ENCODE measurements at places on chromosomes 13 and 19.
A peak's percentile ranks its signal among the peaks of the same experiment; 100 is the strongest.

- DNase-seq: peak; percentile 0
Observed at GRCh38 chr19:1690699-1691307, 38.4 kb upstream of the TCF3 start.

GRCh38 chr19:10667867-10668266 is 13.7 kb downstream of the ILF3 start:
- no peak for DNase-seq

- DNase-seq: no peak
Observed at GRCh38 chr19:10317045-10317856, 1.4 kb upstream of the FDX2 start.

DNA sequence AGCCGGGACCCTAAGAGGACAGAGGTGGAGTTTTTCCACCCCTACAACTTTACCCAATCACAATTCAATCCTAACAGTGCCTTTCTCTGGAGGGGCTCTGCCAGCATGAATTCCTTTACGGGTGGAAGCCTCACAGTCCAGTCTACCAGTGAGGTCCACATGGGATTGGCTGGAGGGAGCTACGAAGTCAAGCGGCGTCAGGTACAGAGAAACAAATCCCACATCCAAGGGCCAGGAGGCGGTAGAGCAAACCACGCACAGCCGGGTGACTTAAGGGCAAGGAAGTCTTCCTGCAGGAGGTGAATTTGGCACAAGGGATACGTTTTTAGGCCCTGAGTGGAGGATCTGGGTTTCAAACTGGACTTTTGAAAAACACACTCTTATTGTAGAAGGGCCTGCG is 199.6 kb downstream of the UQCRFS1 start:
- no peak for DNase-seq

DNA sequence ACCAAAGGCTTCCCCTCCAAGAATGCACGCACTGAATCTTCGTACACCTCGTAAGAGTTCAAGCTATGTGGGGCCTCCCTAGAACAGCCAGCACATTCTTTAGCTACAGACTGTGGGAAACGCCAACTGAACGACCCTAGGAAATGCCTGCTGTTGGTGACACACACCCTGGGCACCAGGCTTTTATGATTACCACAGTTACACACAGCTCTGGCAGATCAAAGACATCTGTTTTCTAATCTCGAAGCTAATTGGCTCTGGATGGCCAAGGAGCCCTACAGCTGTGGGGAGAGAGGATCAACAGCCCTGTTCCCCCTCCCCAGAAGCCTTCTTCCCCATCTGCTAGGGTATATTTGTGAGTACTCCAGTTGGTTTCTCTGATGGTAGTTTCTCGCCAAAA is 123.0 kb downstream of the COL4A1 start:
- DNase-seq: no peak

Data from NCI-H1436 treated with DMSO at 0.1 percent for 48 hours (cell line).